AG04450 (cell line): ENCODE measurements at places on chromosomes 5 and 9. TPM values are rescaled to one million over a fixed set of nuclear protein-coding genes. Genes with fewer than 3 reads are reported as not detected.

IL4 gene
- polyA plus RNA-seq: not detected in 2 replicates

CD14 gene
- polyA plus RNA-seq: 0.29 and 0.71 TPM in 2 replicates

OBP2B gene
- polyA plus RNA-seq: not detected in 2 replicates

BNC2 gene
- polyA plus RNA-seq: 46.8 and 49.0 TPM in 2 replicates

CDC20B gene
- polyA plus RNA-seq: not detected in 2 replicates

OSMR gene
- 100 and 102 TPM in 2 replicates for polyA plus RNA-seq

DNA sequence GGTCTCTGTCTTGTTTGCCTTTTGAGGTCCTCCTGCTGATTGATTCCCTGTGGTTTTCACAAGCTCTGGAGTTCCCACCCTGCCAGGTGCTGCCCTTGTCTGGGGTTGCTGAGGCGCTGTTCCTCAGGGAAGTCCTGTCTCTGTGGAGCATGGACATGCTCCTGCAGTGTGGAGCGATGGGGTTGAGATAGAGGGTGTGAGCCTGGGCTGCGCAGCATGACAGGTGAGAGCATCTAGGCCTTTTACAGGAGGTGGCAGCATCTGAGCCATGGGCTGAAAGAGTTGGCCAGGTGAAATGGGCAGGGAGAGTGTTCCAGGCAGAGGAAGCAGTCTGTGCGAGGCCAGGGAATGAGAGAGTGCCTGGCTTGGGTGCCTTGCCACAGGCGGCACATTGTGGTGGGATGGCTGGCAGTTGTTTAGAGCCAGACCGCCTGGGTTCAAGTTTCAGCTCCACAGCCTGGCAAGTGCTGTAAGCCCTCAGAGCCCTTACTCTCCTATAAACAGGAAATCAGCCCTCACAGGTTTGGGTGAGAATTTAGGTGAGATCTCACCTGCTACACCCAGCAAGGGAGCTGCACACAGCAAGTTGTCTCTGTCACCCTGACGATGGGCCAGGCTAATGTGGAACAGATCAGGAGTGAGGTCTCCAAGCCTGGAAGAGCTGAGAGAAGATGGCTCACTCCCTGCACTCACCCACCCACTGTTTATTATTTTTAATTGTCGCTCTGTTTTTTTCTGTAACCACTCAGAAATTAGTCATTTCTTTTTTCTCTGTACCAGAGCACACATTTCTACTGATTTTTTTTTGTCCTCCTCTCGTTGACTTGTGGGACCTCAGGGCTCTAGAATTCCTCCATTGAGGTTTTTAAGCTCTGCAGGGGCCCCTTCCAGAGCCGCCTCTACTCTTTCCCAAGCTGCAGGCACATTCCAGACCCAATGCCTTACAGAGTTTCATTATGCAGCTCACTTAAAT, 19.6 kb downstream of the TCOF1 start:
- peak; percentile 26 for DNase-seq

- peak; percentile 32 for DNase-seq
Measured at GRCh38 chr9:132268725-132269352, 85.9 kb downstream of the SETX start.

DNA sequence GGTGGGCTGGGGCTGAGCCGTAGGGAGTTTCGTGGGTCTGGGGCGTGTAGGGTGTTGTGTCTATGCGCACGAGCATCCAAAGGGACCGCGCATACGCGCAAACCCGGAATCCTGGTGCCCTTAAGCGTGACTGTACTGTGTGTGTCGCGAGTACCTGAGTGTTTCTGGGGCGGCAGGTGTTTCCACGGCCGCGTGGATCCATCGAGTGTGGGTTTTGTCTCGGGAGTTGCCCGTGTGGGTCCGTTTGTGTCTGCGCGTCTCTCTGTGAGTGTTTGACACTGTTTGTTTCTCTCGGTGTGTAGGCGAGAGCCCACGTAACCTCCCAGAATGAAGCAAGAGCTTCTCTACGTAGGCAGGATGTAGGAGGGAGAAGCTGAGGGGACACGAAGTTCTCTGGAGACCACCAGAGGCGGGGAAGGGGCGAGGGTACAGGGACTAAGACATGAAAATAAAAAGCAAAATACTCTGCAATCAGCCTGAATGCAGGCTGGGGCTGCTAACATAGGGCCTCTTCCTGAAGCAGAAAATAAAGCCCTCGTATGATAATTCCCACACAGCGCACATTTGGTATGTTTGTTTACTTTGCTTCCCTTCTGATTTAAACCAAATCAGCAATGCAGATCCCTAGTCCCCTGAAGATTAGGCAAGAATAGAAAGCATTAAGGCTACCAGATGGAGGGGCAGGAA, 588 bp upstream of the BRINP1 start:
- DNase-seq: no peak

DNA sequence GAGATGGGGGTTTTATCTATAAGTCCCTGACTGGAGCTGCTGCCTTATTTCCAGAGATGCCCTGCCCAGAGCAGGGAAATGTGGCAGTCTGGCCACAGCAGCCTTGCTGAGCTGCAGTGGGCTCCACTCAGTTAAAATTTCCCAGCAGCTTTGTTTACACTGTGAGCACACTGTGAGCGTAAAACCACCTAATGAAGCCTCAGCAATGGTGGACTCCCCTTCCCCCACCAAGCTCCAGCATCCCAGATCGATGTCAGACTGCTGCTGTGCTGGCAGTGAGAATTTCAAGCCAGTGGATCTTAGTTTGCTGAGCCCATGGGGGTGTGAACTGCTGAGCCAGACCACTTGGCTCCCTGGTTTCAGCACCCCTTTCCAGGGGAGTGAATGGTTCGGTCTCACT, 208.7 kb upstream of the RAI14 start:
- DNase-seq: no peak

DNA sequence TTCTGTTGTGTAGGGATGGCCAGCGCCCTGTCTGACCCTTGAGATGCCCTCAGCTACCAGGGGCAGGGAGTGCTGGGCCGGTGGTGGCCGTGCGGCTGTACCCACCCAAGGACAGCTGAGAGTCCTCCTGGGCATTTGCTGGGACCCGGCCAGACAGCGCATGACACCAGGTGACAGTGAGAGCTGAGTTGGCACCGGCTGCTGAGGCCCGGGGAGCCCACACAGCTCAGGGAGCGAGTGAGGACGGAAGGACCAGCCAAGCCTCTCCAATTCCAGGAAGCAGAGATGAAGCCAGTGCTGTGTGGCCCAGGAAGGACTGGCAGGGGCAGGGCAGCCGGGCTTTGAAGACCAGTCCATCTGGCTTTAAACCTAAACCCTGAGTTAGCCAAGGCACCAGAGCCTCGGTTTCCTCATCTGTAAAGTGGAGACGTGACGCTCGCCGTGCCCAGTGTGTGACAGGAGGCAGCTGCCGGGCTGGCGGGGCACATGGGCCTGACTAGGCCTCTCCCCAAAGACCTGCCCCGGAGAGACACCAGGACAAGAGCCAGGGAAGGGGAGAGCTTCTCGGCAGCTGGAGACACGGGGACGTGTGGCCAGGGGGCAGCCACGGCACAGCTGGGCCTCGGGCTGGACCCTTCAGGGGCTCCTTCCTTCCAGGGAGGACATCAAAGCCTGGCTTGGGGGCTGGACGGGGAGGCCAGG, 3.0 kb upstream of the AGPAT2 start:
- DNase-seq: no peak

DNA sequence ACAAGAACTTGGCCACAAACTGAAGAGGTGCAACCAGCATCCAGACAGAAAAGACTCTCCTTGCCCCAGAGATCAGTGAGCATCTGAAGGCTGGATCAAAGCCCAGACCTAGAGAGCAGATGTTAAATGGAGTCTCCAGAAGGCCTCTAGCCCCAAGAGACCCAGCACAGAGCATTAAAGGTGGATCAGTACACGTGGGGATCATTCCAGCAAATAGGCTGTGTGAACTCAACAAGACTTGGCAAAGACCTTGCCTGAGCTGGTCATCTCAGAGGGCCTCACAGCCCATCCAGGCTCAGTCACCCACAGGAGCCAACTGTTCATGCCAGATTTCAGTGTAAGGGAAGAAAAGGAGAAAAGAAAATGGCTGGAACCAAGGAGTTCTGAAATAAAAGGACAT, 214.0 kb downstream of the ENC1 start:
- DNase-seq: no peak

GRCh38 chr5:19172926-19173470, 815.0 kb downstream of the CDH18 start:
- DNase-seq: no peak

- DNase-seq: no peak
Measured at GRCh38 chr5:154461531-154461930, 15.7 kb downstream of the SAP30L start.

- no peak for DNase-seq
Measured at GRCh38 chr5:55982957-55983381, 11.8 kb downstream of the IL6ST start.

GRCh38 chr5:81971111-81971711, 612 bp upstream of the ATG10 start:
- no peak for DNase-seq

DNA sequence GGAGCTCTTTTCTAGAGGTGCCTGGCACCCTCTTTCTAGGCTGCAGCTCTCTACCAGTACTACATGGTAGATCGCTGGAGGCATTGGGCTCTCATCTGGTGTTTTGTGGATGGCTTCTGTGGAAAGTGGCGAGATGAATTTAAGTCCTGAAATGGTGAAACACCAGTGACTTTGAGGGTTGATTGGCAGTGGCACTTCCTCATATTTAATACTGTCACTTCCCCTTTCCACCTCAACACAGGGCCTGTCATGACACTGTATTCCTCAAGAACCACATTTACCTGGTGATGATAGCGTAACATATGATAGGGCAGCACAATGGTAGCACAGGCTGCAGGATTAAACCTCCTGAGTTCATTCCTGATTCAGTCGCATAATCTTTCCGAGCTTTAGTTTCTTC, 132.1 kb downstream of the KDM4C start:
- no peak for DNase-seq
